ENCODE measurements at places on chromosomes 12 and 14.

- DNase-seq: no peak
Observed at GRCh38 chr14:54778618-54779345, 123.8 kb downstream of the GCH1 start.

- DNase-seq: no peak
Observed at GRCh38 chr14:100072783-100073346, 7.6 kb downstream of the EVL start.

DNA sequence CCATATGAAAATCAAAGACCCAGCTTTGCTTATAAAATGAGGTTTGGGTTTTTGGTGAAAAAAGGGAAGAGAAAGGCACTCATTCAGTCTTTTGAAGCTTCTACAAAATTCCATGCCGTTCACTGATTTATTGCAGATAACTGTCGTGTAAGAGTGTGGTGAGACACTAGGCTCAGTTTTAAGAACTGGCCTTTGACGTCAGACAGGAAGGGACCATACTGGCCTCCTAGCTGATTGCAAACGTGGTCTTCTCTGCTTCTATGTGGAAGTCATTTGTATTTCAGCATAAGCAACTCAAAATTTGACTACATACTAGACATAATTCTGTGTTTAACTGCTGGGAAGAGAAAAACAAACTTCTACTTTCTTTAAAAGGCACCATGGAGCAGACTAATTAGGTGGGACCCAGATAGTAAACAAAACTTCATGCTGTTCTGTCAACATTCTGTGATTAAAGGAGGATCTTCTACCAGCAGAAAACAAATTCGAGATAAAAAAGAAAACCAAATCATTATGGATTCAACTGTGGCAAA is 168.7 kb downstream of the TTC7B start:
- DNase-seq: no peak

DNA sequence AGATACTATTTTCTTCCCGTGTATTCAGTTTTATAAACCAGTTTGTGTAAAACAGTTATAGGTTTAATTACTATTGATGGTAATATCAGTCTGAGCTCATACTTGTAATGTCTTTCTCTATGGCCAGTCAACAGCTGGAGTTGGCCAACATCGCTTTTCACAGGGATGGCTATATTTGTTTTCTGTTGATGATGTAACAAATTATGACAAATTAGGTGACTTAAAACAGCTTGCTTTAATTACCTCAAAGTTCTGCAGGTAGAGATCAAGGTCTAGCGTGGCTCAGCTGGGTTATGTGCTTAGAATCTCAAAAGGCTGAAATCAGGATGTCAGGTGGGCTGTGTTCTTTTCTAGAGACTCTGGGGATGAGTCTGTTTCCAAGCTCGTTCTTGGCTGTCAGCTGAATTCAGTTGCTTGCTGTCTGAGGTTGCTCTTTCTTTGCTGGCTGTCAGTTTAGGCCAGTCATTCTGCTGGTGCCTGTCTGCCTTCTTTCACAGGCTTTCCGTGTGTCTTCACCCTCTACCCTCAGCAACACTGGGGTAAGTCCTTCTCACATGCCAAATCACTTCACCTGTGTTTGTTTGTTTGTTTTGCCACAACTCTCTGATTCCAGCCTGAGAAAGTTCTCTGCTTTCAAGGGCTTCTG is 370.2 kb upstream of the E2F7 start:
- DNase-seq: no peak

- DNase-seq: no peak
Observed at GRCh38 chr12:71360013-71360412, 79.6 kb upstream of the LGR5 start.

- DNase-seq: no peak
Observed at GRCh38 chr14:29217813-29218450, 451.3 kb downstream of the FOXG1 start.

GRCh38 chr12:71955970-71956369 is 17.3 kb downstream of the TPH2 start:
- no peak for DNase-seq

DNA sequence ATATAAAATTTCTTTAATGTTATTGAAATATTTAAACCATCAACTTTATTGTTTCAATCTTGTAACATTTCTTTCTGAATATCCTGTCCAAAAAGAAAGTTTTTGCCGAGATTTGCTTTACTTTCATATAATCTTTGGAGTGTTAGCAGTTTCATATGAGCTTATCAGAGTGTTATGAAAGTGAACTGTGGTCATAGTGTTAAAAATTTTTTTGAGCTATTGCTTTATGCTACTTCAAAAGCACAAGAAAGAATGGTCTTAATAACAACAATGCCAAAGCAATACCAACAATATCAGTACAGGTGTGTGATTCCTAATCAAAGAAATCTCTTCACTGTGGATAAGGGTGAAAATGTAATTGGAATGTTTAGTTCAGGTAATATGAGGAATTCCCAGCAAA is 1994.9 kb upstream of the FLRT2 start:
- DNase-seq: no peak

- no peak for DNase-seq
Observed at GRCh38 chr14:69428289-69428998, 30.0 kb downstream of the SLC39A9 start.

- DNase-seq: no peak
Observed at GRCh38 chr12:75646329-75647210, 135.2 kb upstream of the KRR1 start.

GRCh38 chr14:69605738-69606137 is 5.7 kb upstream of the SUSD6 start:
- no peak for DNase-seq

- no peak for DNase-seq
Observed at GRCh38 chr12:49800421-49801140, 27.6 kb downstream of the NCKAP5L start.

DNA sequence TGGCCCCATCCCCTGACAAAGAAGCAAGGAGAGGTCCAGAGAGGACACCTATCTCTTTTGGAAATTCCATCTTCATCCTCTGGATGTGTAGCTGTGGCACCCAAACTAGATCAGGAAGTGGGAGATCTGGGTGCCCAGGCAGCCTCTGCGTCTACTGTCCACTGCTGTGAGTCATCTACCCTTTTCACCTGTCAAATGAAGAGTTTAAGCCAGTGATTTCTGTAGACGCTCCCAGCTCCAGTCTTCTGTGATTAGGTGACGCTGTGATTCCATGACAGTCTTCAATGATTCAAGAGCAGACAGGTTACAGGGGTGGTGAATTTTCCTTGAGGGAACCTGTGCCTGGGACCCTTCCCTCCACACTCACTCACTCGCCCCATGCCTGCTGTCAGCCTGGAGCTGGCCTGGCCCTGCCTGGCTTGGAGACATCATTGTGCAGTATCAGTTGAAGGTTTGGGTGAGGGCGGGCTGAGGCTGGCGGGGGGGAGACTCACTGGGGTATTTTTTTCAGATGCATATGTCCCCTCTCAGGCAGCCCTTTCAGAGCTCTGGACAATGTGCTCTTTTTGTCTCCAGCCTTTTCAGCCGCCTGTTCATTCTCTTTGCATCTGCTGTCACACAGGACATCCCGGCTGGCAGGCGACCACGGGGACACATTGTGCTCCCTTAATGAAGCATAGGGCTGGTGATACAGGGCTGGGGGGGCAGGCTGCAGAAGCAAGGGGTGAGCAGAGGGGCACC is 56.8 kb upstream of the PARP11 start:
- no peak for DNase-seq

DNA sequence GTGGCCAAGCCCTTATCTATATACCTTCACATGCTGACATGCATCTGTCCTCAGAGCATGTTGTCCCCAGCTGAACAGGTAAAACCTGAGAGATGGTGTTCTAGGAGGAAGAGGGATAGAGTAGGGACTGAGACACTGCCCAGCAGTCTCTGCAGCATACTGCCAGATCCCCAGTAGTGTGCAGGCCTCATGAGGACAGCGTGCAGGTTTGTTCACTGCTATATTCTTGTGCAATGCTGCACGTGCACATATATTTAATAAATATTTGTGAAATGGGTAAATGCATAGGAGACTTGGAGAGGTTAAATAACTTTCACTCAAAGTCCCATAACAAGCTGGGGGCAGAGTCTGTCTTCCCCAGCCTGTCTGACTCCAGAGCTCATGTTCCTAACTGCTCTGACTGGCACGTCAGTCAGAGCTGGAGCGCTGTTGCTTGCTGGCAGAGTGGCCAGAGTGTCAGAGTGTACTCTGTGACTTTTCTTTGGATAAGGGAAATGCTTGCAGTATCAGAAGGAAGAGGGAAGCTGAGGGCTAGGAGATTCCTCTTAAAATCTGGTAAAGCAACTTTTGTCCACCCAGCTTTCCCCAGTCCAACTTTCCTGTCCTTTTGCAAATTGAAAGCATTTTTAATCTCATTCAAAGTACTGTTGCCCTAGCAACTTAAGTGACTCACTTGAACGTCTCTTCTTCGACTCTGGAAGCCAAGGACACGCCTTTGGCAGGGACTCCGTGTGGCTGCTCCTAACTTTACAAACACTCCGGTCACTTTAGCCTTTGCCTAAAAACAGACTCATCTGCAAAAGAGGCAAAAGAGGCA is 14.9 kb upstream of the POLR3B start:
- no peak for DNase-seq

GRCh38 chr12:110825530-110825929 is 21.3 kb upstream of the CCDC63 start:
- DNase-seq: no peak

GRCh38 chr14:36340276-36340890 is 19.9 kb upstream of the MBIP start:
- DNase-seq: no peak

DNA sequence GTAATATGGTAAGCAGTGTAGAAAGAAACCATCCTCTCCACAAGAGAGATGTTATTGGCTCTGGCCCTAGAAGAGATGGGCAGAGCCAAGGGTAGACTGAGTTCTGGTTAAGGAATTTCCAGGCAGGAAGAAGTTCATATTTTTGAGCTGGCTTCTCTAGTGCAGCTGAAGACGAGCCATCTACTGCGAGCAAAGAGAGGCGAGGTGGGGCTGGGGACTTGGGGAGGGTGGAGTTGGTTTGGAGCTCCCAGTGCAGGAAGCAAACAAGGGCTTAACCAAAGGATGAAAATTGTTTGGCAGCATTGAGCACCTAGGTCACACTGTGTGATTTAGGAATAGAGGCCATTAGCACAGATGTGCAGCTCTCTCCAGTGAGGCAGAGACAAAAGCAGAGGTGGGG is 239.6 kb downstream of the ZFP36L1 start:
- DNase-seq: no peak

- DNase-seq: no peak
Observed at GRCh38 chr12:103626498-103626897, 39.4 kb downstream of the STAB2 start.

DNA sequence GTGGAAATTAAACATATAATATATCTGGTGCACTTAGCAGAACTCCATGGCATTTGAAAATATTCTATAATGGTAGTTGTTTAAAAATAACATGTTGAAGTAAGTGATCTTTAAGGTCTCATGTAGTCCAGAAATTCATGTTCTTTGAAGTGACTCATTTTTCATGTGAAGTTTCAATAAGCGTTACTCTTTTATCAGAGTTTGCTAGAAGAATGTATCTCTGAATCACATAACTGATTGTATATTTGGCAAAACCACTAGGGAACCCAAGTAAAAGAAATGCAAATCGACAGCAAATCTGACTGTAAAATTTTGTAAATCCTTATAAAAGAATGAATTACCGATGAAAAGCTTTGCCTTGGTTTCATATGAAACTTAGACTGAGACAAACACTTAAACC is 463.3 kb downstream of the TMTC2 start:
- DNase-seq: no peak

DNA sequence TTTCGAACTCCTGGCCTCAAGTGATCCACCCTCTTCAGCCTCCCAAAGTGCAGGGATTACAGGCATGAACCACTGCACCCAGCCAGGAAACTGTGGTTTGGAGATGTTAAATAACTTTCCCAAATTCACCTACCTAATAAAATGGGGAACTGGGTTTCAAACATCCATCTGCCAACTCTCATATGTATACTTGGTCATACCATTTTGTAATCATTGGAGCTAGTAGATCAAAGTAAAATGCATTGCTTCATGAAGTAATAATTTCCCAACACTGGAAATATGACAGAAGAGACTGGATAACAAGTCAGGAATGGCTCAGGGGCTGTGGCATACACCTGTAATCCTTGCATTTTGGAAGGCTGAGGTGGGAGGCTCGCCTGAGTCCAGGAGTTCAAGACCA is 5.3 kb upstream of the HECTD1 start:
- DNase-seq: no peak

DNA sequence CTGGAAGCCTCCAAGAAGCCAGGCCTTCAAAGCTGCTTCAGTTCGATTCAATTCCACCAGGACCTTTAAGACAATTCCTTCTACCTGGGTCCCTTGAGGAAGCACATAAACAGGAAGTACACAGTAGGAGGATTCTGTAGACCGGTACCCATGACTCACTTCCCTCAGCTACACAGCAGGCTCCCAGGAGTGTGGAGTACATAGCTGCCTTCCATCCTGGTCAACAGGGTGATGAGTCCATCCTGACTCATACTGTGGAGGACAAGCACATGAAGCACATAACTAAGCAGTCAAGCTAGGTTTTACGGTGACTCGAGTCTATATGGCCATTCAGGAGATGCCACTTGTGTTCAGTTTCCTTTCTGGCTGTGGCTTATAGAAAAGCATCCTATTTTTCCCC is 197.6 kb upstream of the RBM19 start:
- DNase-seq: no peak

GRCh38 chr14:36055681-36056225 is 120.8 kb downstream of the PTCSC3 start:
- no peak for DNase-seq

DNA sequence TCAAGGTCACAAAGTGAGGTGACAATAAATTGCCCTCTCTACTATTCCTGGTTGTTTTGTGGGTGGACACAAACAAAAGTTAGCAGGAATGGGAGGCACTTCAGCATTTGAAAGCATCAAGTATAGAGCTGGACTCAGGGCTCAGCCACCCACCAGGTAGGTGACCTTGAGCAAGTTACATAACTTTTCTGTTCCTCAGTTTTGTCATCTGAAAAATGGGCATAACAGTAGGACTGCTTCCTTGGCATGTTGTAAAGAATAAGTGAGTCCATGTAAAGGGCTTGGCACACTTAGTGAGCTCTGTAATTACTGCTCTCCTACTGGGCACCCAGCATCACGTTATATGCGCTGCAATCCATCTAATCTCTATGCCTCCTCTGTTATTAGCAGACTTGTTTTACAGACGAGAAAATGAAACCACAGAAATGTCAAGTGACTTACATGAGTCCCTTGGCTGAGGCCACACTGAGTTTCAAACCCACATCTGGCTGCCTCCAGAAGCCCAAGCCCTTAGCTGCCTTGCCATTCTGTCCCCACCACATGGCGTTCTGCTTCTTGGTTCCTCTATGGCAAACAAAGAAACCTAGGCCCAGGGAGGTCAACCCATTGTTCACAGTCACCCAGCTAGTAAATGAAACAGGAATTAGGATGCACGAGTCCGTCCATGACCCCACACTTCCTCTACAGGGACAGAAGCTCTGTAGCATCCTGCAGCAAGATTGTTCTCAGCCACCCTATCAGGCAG is 63.2 kb upstream of the SLC24A4 start:
- DNase-seq: no peak

- no peak for DNase-seq
Observed at GRCh38 chr12:111569363-111570083, 29.6 kb downstream of the ATXN2 start.

GRCh38 chr14:54591866-54592265 is 24.9 kb downstream of the SAMD4A start:
- DNase-seq: no peak

DNA sequence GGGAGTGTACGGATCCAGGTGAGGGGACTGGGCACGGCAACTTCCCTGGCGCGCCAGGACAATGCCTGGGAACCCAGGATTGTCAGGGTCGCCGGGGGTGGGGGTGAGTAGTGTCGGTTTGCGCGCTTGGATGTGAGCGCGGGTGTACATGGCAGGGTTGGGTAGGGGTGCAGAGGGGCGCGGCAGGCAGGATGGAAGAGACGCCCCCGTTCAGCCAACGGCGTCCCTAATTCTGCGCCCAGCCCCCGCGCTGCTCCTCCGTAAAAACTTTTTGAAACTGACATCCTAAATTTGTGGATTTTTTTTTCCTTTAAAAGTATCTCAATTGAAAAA is 3.1 kb downstream of the DIO3 start:
- no peak for DNase-seq
